SW480 (cell line): ENCODE measurements at places on chromosomes 3 and 15.

DNA sequence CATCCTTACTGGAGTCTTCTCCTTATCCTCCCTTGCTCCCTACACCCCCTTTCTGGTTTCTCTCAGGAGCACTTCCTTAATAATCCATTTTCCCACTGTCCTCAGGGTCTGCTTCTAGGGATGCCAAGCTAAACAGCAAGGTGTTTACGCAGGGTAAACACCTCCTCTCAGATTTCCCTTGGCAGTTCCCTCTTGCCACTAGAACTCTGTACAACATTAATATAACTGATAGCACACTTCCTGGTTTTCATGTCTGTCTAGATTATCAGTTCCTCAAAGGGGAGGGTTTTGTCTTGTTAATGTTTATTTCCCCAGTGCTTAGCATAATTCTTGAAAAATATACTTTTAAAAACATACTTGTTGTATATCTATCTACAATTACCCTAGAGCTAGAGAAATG lies 118.0 kb upstream of the SLC24A5 start:
- DNase-seq: no peak

- DNase-seq: no peak
Measured at GRCh38 chr15:24733659-24734058, 58.1 kb downstream of the NPAP1 start.

- DNase-seq: no peak
Measured at GRCh38 chr15:62087671-62088352, 21.0 kb downstream of the C2CD4A start.

DNA sequence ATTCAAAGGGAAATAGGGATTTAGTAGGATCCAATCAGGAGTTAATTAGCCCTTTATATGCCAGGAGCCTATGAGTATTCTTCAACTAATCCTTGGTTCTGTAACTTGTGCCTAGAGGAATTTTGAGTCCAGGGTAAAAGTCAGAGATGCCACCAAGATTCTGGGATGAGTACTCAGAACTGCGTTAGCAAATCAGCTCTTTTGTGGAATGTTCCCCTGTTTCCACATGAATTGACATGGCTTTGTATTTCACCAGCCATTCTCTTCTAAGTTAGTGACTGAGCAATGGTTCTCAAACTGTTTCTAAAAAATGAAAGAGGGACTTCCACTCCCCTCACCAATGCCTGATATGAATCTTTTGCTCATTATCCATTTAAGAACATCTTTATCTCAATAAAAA lies 508.7 kb downstream of the SOX2 start:
- DNase-seq: no peak

DNA sequence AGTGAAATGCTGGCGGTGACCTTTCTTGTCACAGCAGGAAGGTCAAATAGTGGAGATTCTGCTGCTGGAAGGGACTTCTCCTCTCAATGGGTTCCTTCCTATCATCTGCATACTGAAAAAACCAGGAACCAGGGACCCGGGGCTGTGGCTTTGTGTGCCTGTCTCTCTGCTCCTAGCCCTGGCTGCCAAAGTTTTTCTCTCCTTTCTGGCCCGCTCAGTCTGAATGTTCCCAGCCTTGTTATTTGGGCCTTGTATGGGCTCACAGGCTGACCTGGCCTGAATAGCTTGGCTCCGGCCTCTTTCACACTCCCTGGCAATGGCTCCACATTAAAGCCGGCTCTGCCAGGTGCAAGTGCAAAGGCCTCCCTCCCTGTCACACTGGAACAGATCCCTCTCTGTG lies 94.7 kb downstream of the LRIG1 start:
- no peak for DNase-seq

GRCh38 chr3:114179575-114179974 lies 723 bp upstream of the DRD3 start:
- DNase-seq: peak; percentile 50

- DNase-seq: no peak
Measured at GRCh38 chr15:60471314-60471713, 7.6 kb downstream of the ICE2 start.

- peak; percentile 27 for DNase-seq
Measured at GRCh38 chr3:6512172-6512800, 348.6 kb upstream of the GRM7 start.

DNA sequence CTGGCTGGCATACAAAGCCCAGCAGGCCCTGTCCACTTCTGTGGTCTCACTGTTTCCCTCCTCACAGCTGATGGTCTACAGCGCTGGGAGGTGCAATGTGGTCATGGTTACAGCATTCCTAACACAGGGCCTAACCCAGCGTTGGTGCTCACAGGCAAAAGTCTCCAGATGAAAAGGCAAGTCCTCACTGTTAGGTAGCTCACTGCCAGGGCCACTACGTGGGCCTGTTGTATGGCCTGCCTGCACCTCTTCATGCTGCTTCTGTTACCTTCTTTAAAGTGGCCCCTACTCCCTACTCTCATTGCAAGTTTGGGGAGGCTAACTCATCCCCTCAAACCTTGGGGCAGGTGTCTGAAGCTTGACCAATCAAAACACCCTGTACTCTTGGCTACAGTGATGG lies 31.3 kb downstream of the CCDC13 start:
- no peak for DNase-seq

DNA sequence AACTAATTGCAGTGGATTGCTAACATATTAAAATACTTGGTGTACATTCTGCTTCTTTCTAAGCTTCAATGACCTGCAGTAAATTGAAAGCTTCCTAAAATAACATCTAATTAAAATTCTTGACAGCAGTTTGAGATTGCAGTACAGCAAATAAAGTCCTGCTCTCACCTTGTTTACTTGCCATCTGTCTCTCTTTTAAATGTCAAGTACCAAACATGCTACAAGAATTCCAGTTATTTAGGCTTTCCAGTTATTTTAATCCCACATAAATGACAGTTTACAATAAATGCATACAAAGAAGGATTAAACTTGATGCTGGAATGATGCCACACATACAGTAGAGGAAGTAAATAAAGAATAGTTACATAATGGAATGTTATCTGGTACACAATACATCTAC lies 33.2 kb downstream of the CBLB start:
- no peak for DNase-seq

- peak; percentile 16 for DNase-seq
Measured at GRCh38 chr3:26099692-26100091, 309.8 kb downstream of the OXSM start.

DNA sequence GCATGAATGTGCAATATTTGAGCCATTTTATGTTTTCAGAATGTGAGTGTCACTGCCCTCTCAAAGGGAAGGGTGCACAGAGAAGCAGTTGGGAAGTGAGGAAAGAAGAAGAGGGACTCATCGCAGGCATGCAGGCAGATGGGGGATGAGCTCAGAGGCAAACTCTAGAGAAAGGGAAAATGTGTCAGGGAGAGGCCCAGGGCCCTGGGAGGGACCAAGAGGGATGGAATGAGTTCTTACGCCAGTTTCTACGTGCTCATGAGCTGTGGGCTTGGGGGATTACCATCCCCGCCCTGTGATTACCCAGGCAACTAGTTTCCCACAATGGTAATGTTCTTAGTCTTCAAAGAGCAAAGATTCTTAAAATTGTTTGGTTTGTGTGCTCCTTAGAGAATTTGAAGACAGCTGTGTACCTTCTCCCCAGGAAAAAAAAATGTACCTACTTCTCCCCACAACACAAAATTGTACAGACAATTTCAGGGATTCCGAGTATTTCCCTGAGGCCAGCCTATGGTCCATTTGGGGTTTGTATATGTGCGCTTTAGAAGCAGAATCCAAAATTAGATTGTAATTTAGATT lies 17.8 kb downstream of the GCSAM start:
- no peak for DNase-seq

DNA sequence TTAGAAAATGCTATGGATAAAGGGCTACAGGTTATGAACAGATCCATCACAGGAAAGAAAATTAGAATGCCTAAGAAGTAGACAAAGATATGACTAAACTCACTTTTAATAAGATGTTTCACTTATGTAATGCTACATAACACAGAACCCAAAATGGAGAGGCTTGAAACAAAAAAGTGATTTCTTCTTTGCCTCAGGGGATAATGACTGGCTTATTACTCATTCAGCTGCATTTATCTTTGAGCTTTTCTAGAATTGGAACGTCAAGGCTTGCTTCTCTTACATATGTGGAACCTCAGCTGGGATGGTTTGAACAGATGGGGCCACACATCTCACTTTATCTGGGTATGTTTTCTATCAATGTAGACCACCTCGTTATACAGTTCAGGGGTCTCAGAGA lies 120.6 kb upstream of the EPHA3 start:
- DNase-seq: no peak

GRCh38 chr3:135034291-135034768 lies 239.3 kb downstream of the EPHB1 start:
- DNase-seq: no peak

DNA sequence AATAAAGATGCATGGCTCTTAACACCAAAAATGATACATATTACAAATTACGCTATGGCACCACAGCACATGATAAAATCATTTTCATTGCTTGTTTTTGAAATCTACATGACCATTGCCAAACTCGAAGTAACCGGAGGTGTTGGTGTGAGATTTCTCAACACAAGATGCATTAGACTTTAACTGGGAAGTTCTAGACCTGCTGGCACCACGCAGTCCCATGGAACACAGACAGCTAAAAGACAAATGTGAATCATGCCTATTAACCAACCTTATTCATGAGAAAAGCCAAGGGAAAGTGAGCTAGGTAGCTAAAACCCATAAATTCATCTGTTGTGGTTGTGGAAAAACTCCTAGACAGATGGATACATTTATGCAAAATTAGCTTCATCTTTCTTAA lies 595.4 kb downstream of the FOXP1 start:
- no peak for DNase-seq

DNA sequence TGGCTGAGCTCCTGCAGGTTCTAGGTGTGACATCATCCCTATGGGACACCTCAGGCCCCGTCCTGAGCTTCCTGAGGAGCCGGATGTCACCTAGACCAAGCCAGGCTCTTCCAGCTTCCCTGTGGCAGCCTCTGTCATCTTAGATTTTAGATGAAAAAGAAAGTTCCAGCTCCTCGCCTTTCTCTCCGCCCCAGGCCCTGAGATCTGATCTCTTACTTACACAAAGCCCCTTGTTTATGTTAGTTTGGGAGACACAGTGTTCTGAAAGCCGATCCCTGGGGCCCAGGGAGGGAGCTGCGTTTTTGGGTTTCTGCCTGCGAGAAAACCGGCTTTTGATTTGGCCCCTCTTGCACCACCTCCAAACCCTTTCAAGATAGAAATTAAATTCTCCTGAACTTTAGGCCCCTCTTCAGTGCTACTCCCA lies 40.2 kb upstream of the FAM107A start:
- DNase-seq: no peak

GRCh38 chr3:79052054-79052681 lies 715.6 kb downstream of the ROBO1 start:
- DNase-seq: no peak

GRCh38 chr3:178120367-178120766 lies 415.9 kb upstream of the KCNMB2 start:
- no peak for DNase-seq

GRCh38 chr3:101791778-101792177 lies 12.8 kb downstream of the NXPE3 start:
- no peak for DNase-seq

DNA sequence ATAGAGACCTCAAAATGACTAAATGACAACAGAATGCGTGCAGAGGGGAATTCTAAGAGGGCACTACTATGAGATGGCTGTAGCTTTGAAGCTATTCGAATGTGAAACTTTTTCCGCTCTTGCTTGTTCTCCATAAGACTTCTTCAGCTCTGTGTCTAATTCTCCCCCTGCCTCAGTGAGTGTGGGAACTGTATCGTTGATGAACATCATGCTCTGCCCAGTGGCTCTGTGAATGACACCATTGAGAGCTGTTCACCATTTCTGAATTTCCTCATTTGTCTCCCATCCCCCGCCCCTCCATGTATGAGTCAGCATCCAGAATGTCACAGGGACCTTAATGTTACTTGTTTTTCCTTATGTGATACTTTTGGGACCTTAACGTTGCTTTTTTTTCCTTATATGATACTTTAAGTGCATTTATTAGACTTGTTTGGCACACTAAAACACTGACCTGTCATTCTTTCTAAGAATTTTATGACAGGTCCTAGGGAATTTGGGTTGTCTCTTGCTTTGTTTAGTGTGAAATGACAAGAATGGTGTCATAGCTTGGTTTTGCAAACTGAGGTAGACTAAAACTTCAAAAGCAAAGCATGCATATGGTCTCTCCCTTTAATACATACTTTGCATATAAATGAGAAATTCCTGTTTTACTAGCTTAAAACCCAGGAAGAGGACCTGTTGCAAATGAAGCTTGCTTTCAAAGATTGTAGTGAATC lies 99.6 kb downstream of the FNDC3B start:
- peak; percentile 36 for DNase-seq

- DNase-seq: no peak
Measured at GRCh38 chr3:116886202-116886893, 176.8 kb downstream of the TUSC7 start.

GRCh38 chr15:62527387-62527786 lies 362.3 kb upstream of the C2CD4B start:
- no peak for DNase-seq

DNA sequence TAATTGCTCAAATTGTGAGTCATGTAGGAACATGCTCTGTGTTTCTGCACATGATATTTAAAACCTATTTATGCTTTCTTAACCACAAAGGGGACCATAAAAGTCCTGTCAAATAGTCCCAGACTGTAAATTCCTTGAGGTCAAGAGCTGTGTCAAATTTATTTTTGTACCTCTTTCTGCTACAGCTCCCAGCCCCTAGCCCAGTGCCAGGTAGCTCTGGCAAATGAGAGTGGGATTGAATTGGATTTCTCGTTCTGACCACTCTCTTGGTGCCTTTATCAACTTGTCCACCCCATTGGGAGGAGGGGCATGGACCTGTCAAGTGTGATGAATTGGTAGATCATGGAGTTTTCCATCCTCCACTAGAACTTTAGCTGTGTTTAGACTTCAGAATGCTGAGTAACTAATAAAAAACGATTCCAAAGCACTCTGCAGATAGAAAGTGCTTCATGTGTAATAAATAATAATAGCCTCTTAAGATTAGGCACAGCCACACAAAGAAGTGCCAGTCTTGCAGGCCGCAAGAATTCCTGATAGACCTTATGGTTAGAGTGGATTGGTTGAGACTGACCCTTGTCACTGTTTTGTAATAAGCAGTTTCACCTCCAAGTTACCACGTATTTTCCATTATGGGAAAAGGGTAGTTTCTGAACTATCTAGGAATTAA lies 120.4 kb downstream of the LPP start:
- DNase-seq: no peak

- DNase-seq: no peak
Measured at GRCh38 chr3:52021489-52022268, 26.0 kb upstream of the RPL29 start.
